ENCODE measurements at places on chromosomes 11 and 22.

DNA sequence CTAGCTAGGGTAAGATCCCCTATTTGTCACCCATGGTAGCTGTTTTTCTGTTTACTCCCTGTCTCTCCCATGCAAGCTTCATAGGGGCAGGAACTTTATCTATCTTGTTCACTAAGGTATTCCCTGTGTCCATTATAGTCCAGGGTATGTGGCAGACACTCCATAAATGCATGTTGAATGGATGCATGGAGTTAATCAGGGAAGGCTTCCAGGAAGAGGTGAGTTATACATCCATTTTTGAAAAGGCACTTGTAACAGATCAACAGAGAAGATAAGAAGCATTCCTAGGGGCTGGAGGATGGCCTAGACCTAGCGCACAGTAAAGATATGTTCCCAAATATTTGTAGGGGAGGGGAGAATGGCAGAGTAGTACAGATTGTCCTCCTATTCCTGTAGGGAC is 130.3 kb downstream of the BUD13 start:
- no peak for DNase-seq

DNA sequence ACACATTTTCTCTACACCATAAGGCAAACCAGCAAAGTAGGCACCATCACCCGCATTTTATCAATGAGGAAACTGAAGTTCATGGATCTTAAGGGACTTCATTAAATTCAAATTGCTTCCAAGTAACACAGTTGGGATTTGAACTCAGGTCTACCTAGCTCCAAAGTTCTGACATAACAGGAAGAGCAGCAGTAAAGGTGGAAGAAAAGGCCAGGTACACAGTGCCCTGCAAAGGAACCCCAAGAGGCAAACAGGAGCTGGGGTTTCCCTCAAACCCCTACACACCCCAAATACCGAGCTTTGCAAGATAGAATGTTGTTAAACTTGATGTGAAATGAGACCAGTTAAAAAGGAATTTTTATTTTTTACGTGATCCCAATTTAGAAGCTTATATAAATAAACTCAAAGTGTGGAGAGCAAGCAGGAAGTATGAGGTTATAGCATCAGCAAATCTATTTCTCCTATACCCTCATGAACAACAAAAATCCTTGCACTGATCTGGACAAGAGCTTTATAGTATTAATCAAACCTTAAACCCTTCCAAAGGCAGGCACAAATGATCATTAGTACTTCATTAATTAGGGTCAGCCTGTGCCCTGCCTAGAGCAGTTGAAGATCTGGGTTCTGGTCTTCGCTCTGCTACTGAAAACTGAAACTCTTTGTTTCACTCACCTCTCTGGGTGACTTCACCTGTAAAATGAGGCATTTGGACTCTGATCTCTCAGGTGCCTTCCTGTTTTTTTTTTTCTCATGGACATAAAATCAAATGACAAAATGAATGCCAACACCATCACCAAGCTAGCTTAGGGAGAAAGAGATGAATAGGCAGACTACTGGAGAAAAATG is 36.5 kb downstream of the SYTL2 start:
- no peak for DNase-seq

- DNase-seq = no peak
These were observed 15.3 kb upstream of the CNTF start for GRCh38 chr11:58606930-58607714.

DNA sequence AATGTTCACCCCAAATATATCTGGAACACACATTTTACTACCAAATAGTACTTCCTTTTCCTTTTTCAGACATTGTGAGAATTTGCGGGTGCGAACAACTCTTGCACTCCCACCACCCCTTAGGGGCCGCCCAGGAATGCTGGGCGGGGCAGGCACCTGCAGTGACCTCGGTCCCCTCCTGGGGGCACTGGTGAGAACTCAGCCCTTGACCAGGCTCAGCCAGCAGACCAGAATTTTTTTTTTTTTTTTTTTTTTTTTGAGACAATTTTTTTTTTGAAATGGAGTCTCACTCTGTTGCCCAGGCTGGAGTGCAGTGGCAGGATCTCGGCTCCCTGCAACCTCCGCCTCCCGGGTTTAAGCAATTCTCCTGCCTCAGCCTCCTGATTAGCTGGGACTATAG is 75.8 kb downstream of the ARHGAP8 start:
- no peak for DNase-seq

DNA sequence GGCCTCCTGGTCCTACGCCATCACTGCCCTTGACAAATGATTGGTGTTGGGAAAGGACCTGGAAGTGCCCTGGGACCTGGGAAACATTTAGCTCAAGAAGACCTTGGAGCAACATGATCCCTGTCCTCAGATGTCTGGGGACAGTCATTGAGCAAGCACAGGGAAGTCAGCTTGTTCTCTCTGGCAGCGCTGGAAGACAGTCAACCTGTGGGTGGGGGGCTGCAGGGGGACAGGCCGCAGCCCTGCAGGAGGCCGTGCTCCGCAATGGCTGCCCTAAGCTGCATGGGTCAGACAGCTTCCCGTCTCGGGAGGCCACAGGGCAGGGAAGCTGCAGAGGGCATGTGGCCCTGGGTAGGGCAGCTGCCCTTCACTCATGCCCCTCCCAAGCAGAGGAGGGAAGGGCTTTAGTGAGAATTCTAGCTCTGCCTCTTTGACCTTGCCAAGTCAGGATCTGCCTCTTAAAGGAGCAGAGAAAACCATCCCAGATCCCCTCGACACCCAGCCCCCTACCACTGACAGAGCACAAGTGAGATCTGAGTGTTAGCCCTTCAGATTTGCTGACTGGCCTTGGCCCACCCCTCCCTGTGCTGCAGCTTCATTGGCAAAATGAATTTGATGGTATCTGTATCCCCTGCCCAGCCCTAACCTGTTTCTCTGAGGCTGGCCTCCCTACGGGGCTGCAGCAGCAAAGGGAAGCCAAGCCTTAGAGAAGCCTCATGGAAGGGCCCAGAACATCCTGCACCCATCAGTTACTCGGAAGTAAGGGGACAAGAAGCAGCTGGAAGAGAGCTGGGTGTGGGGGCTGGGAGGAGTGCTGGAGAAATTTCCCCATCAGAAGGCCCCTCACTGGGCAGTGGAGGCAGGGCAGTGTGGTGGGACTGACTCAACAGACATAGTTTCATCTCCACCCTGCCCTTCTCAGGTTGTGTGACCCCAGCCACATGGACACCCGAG is 6.2 kb upstream of the SREBF2 start:
- DNase-seq = no peak

GRCh38 chr11:31106326-31106725 is 263.2 kb downstream of the DCDC1 start:
- no peak for DNase-seq

DNA sequence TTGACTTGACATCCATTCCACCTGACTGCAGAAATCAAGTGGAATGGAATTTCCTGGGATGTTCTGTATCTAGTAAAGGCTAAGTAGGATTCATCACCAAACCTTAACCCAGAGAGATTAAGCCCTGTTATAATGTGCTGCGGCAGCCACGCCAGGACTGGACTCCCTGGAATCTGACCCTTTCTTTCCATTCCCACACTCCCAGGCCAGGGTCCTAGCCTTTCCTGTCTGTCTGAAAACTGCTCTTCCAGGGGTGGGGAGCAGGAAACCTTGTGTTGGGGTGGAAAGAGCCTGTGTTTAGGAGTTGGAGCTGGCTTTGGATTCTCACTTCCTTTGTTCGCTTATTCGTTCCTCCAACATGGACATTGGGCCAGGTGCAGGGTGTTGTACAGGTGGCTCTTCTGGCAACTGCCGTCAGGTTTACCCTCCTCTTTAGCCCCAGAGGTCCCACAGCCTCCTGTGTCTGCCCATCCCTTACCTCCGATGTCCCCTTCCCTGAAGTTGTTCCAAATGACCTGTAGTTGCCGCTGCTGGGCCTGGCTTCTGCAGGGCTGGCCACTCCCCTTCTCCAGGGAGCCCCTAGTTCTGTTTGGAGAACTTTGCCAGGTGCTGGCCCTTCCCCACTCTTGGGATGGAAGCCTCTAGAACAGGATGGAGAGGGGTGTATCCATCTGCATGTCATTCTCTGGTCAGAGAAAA is 20.5 kb upstream of the PARVB start:
- DNase-seq = no peak
